AG09309 (cell line): ENCODE measurements at places on chromosomes 1 and 21.

GRCh38 chr1:191886977-191887376 is 271.3 kb upstream of the RGS18 start:
- no peak for DNase-seq

DNA sequence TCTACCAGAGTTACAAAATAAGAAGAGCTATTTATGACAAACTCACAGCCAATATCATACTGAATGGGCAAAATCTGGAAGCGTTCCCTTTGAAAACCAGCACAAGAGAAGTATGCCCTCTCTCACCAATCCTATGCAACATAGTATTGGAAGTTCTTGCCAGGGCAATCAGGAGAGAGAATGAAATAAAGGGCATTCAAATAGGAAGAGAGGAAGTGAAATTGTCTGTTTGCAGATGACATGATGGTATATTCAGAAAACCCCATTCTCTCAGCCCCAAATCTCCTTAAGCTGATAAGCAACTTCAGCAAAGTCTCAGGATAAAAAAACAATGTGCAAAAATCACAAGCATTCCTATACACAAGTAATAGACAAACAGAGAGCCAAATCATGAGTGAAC is 1169.5 kb downstream of the AMY1C start:
- no peak for DNase-seq

- no peak for DNase-seq
These were observed 74.7 kb downstream of the HSPA13 start for GRCh38 chr21:14308234-14308633.

GRCh38 chr1:205598841-205599668 is 32.8 kb downstream of the ELK4 start:
- DNase-seq: peak; percentile 18

GRCh38 chr1:46480959-46481646 is 8.5 kb upstream of the DMBX1 start:
- DNase-seq: peak; percentile 11

- no peak for DNase-seq
These were observed 43.4 kb upstream of the RHOU start for GRCh38 chr1:228691926-228692325.

- DNase-seq: peak; percentile 44
These were observed 144.9 kb downstream of the CD247 start for GRCh38 chr1:167373398-167373797.
